Mucosa of gallbladder (tissue), 1 donor: ENCODE measurements at places on chromosomes 7 and 10.

- no peak for DNase-seq
Measured at GRCh38 chr7:135509589-135509838, 388 bp downstream of the CNOT4 start.

DNA sequence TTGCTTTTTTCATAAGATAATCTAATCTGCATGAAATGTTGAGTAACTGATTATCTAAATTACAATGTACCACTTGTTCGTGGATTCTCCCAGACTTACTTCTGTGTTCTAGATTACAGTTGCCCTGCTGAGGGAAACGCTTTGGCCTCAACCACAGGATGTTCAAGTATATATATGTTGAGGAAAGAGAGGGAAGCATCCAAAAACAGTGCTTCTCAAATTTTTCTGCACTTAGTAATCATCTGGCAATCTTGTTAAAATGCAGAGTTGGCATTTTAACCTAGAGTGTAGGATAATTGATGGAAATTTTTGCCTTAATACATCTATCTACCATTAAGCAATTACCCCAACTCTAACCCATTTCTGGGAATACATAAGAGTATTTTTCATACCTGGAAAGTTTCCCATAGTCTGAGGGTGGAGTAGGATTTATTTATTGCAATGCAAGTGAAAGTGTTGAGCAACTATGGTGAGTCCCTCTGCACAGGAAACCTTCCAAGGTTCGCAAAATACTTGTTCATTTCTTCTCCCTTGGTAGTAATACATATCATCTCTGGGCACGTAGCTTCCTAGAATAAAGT is 59.6 kb upstream of the C1GALT1 start:
- DNase-seq, result no peak

GRCh38 chr7:33043501-33044400 is 18.8 kb downstream of the NT5C3A start:
- DNase-seq, result no peak

DNA sequence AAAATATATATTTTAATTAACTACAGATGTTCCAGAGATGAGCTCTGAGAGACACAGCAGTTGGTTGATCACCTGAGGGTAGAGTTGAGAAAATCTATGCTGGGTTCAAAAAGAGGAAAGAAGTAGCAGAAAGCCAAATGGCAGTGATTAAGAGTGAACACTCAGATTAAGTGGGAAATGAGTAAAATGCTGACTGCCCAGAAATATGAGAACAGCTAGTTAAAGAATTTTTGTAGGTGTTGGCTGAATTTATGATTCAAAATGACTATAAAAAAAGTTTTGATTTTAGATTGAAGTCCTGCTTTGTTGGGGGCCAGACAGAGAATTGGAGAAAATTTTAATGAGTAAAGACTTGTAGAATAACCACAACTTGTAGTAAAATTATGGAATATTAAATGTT is 9.8 kb downstream of the TCTN3 start:
- DNase-seq, result no peak

GRCh38 chr10:132534391-132535064 is 3.1 kb upstream of the INPP5A start:
- no peak for DNase-seq

GRCh38 chr10:82953331-82953730 is 1078.3 kb downstream of the NRG3 start:
- DNase-seq, result no peak

- no peak for DNase-seq
Measured at GRCh38 chr10:34469446-34469845, 345.6 kb downstream of the PARD3 start.

GRCh38 chr7:130907439-130907838 is 173.4 kb upstream of the KLF14 start:
- DNase-seq, result no peak
